ENCODE measurements at places on chromosomes 5 and 9. TPM values are rescaled to one million over a fixed set of nuclear protein-coding genes. Genes with fewer than 3 reads are reported as not detected.

Gene DAPK1
- total RNA-seq, result 51.6 TPM

Gene PHYHD1
- 24.5 TPM for total RNA-seq

Gene TCF7
- 0.44 TPM for total RNA-seq

Gene CDK5RAP2
- total RNA-seq, result 13.8 TPM

Gene NUTM2G
- not detected for total RNA-seq

Gene ANKRD34B
- total RNA-seq, result not detected

Gene ARL14EPL
- not detected for total RNA-seq

Gene JAKMIP2
- 0.22 TPM for total RNA-seq

Gene SHOC1
- total RNA-seq, result 0.14 TPM

Gene PCDHB14
- total RNA-seq, result 0.29 TPM

Gene TXNDC8
- total RNA-seq, result not detected

Gene OR1Q1
- total RNA-seq, result not detected

Gene C9orf50
- total RNA-seq, result not detected

Gene ZDHHC11
- total RNA-seq, result 2.4 TPM
